ENCODE measurements at places on chromosomes 2 and 18. TPM values are rescaled to one million over a fixed set of nuclear protein-coding genes. Genes with fewer than 3 reads are reported as not detected.

The FAM237A gene
- total RNA-seq: not detected

The FSIP2 gene
- total RNA-seq: 2.6 TPM

The MZT2A gene
- 31.1 TPM for total RNA-seq

The CSRNP3 gene
- 5.5 TPM for total RNA-seq

The SMYD1 gene
- 15.7 TPM for total RNA-seq

The SPDYA gene
- total RNA-seq: 3.3 TPM

The SAG gene
- total RNA-seq: not detected

The TRABD2A gene
- total RNA-seq: 1.5 TPM

Measured in skin of body (tissue), 3 donors.